ENCODE measurements at places on chromosomes 12 and 14.

GRCh38 chr12:24625103-24625502, 323.8 kb downstream of the BCAT1 start:
- DNase-seq, result no peak

GRCh38 chr12:46065412-46066166, 75.2 kb upstream of the SCAF11 start:
- DNase-seq, result no peak

GRCh38 chr12:21697904-21698630, 40.4 kb upstream of the LDHB start:
- DNase-seq, result peak; percentile 47

DNA sequence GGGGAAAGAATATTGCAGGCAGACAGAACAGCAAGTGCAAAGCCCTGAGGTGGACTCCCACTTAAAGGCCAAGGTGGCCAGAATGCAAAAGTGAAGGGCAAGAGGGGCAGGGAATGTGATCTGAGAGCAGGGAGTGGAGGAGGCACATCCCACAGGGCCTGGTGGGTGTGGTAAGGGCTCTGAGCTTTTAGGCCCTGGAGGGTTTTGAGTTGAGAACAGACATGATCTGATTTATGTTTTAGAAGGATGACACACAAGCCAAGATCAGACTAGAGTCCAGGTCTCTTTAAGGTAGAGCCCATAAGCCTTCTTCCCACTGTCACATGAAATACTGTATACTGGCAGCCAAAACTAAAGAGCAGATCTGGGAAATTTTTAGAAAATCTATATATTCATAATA, 162.5 kb downstream of the SLC38A4 start:
- no peak for DNase-seq

GRCh38 chr14:62778852-62779251, 266.4 kb downstream of the KCNH5 start:
- no peak for DNase-seq

- DNase-seq, result no peak
Measured at GRCh38 chr12:71749666-71750065, 5.0 kb upstream of the RAB21 start.

DNA sequence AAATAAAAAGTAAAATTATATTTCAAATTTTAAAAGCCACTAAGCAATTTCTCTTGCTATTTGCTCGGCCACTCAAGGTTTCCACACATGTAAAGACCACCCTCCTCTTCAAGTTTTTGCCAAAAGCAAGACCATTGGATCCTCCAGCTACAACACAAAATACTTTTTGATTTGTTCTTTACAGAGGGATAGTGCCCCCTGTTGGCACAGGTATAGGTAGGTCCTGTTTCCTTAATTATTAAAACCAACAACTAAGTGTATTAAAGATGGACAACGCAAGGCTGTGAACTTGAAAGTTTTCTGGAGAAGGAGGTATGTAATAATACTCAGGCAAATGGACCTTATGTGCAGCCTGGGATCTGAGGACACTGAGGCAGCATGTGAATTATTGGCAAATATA, 23.8 kb downstream of the ATP6V1D start:
- peak; percentile 24 for DNase-seq

DNA sequence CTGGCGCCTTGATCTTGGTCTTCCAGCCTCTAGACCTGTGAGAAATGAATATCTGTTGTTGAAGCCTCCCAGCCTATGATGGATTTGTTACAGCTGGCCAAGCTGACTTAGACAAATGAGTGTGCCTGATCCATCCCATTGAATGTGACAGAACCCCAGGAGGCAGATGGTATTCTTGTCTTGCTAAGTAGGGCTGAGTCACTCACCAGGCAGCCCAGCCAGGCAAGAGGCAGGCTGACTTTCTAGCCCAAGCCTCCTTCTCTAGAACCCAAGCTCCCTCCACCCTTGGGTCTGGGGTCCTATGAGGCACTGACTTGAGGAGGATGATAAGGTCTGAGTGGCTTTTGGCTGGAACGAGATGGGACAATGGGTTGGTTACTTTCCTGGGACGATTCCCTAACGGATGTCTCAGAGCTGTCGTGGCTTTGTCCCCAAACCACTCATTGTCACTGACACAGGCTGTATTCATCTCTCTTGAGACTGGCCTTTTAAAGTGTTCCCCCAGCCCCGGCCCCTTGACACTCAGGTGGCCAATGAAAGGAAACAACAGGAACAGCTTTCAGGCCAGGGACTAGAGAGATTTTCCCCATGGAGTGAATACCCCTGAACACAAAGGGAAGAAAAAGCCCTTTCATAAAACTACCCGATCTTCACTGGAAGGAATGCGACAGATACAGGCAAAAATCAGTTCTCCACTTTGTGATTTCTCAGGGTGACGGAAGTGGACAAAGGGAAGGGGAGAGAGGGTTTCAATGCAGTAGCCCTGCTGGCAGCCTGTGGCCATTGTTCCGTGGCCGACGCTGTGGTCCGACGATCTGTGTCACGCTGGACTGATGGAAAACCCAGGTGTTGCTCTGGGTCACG, 264.2 kb downstream of the AACS start:
- DNase-seq, result no peak

DNA sequence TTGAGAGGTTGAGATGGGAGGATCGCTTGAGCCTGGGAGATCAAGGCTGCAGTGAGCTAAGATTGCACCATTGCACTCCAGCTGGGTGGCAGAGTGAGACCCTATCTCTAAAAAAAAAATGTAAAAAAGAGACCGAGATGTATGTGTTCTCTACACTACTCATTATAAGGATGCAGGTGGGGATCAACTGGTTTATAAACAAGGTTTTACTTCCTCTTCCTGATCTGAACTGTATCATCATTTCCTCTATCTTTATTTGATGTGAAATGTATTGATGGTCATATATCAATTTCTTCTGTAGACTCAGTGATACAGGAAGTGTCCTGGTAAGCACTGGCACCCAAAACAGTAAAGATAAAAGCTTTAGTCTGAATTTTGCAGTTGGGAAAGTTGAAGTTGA, 20.1 kb upstream of the USP44 start:
- no peak for DNase-seq
